KBM-7 (cell line): ENCODE measurements at places on chromosomes 6 and 20.

- DNase-seq, result no peak
Measured at GRCh38 chr20:37948956-37949355, 46.0 kb downstream of the VSTM2L start.

GRCh38 chr6:68642977-68643376 is 7.9 kb downstream of the ADGRB3 start:
- no peak for DNase-seq

GRCh38 chr6:119077643-119078375 is 655 bp downstream of the FAM184A start:
- DNase-seq, result peak; percentile 68

DNA sequence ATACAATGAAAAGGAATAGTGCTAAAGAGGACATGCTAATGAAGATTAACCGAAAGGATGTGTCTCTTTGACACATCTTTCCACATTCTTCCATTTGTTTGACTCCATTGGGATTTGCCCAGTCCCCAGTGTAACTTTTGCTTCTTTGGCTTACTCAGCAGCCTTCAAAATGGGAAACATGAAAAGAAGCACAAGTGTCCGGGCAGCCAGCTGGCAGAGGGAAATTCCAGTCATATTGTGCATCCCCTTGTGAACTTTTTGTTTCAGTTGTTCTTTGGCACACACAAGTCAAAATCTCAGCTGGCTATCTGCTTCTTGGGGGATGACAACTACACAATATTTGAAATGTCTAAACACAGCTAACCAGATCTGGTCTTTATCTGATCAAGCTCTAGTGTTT is 157.4 kb downstream of the OGFRL1 start:
- DNase-seq, result no peak

- no peak for DNase-seq
Measured at GRCh38 chr20:22908437-22908836, 126.7 kb upstream of the SSTR4 start.

DNA sequence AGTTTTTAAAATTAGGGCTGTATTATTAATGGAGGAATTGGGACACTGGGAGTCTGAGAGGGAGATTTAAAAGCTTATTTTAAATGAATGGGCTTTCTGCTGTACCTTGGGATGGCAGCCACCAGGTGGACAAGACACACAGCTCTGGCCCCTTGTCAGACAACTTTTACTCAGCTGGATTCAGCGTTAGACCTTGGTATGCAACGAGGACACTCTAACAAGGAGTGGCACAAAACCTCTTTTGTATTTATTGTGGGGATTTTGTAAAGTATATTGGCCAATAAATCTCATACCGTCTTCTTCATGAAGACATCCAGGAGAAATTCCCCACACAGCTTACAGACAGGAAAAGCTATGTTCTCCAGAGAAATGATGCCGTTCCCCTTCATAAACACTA is 105.7 kb downstream of the LCA5 start:
- no peak for DNase-seq

DNA sequence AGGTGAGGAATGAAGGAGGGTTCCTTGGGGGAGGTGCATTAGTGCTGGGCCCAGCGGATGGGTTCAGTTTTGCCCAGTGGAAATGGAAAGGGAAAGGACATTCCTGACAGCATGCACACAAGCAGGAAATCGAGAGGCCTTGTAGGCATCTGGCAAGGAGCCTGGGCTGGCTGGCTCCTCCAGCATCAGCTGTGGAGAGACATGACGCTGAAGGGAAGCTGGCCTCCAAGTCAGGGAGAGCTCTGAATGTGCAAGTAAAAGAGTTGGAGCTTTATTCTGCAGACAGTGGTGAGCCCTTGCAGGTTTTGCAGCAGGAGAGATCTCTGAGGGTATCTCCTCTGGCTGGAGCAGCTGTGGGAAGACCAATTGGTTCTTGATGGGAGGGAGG is 154.3 kb downstream of the MRPL14 start:
- no peak for DNase-seq

- DNase-seq, result peak; percentile 51
Measured at GRCh38 chr6:37244430-37245310, 12.9 kb upstream of the TBC1D22B start.

DNA sequence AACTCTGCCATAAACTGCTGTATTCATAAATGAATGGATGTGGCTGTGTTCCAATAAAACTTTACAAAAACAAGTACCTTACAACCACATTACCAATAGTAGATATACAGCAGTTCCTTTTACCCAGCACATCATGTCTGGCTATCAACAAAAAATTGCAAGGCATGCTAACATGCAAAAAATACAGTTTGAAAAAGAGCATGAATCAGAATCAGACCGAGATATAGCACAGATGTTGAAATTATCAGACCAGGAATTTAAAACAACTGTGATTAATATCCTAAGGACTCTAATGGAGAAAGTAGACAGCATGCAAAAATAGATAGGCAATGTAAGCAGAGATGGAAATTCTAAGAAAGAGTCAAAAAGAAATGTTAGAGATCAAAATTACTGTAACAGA is 8.4 kb upstream of the NUS1 start:
- DNase-seq, result no peak

DNA sequence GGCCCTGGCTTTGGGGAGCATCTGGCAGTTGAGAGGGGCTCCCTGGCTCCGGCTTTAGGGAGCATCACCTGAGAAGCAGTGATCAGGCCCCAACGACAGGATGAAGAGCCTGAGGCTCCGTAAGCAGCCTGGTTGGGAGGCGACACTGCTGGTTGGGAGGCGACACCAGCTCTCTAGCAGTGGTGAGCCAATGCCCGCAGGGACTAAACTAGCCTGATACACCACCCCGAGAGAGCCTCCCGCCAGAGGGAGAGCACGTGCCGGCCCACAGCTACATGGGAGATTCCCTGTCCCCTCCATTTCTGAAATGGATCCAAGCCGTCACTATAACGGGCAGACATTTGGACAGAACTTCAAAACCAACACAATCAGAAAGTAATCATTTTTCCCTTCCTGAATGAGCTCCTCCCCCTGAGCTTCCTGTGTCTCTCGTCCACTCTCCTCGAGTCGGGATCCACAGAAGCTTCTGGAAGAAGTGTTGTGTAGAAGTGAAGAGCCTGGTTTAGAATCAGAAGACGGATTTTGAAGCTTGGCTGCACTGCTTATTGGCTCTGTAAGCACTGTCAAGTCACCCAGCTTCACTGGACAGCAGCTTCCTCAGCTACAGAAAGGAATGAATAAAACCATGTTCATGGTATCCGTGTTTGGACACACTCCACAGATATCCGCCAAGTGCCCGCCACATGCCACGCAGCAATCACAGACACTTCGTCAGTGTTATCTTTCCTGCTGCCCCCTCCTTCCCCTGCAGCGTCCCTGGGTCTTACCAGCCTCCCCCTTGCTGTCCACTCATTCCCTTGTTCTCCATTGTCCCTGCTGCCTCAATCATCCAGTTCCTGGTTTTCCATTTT is 199.6 kb downstream of the TTLL2 start:
- DNase-seq, result no peak

DNA sequence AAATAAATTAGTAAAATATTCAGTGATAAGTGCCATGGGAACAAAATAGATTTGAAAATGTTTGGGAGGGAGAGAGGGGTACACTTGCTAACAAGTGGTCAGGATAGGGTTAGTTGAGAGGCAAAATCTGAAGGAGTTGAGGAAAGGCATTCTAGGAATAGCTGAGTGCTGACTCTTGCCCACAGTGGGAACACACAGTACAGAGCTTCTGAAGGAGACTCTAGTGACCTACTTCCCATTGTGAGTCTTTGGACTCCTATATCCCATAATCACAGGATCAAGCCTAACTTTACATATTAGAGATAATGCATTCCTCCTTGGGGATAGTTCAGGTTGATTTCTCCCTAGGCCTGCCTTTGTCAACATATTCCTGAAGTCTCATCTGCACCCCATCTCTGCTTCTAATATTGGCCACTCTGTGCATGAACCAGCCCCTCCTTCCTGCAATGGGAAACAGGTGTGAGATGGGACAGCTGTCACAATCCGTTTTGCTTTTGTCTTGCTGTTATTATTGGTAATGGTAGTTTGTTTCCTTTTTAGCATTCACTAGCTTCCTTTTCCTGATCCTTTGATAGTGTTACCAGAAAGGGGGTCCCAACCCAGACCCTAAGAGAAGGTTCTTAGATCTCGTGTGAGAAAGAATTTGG is 2.6 kb upstream of the TRIM38 start:
- no peak for DNase-seq

DNA sequence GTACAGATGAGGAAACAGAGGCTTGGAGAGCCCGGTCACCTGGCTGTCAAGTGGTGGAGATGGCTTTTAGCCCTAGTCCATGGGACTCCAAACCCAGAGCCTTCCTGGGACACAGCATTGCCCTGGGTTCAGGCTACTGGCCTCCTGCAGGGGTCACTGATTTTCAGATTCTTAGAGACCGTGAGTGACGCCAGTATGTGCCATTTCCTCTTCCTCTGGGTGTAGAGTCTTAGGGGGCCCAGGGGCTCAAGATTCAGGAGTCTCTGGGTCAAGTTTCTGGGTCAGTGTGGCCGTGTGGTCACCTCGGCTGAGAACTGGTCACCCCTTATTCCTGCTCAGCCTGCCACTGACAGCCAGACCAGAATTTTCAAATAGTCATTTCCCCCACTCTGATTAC is 574 bp downstream of the ARHGAP40 start:
- DNase-seq, result no peak

DNA sequence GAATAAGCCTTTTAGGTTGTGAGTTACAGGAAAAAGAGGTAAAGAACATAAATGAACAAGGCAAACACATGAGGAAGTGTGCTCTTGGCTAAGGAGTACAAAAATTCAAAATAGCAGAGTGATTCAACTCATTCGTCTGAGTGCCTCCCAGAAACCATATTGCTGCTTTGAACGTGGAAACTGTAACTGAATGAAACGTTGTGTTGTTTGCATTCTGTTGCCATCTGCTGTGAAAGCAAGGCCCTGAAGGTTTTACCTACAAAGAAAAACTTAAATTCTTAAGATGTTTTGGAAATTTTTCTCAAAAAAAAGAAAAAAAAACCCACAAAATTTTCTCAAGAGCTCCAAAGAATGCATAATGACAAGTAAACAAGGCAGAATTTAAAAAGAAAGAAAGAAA is 375.4 kb upstream of the HS3ST5 start:
- DNase-seq, result no peak

DNA sequence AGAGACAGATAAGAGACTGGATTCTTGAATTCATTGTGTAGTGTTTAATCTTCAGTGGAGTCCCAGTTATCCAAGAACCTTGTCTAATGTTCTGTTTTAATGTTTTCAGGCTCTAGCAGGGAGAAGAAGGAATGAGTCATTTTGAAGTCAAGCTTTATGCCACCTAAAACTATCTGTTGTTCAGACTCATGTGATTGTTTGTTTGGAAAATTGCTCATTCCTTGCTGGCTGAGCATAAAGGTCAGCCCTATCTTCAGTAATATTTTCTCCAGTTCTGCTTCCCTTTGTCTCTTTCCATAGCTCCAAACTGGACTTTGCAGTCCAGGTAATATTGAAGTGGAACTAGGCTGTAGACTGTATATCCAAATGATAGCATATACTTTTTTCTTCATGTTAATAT is 34.2 kb downstream of the CLVS2 start:
- DNase-seq, result no peak

GRCh38 chr6:6997263-6998193 is 110.2 kb upstream of the RREB1 start:
- DNase-seq, result no peak

DNA sequence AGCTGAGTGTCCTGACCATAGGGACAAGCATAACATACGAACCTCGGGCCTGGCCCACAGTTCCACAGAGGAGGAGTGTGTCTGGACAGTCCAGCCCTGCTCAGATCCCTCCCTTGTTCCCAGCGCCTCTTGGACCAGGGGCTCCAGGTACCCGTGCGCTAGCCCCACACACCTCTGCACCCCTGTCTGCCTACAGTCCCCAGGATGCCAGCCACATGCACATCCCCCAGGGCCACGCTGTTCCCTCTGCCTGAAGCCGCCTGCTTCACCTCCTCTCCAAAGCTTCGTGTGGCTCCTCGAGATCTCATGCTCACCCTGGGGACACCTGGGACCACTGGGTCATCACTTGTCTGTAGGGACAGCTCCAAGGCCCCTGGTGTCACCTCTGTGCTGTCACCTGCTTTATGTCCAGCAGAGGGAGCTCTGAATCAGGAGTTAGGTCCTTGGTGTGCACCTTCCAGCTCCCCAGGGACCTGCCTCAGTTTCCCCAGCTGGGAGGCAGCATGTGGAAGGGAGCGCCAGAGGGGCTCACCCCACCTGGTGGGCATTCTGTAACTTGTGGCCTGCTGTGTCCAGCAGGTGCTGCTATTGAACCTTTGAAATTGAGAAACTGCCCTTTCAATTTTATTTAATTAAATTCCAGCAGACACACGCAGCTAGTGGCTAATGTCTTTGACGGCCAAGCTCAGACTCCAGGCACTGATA is 7.3 kb upstream of the YTHDF1 start:
- peak; percentile 40 for DNase-seq

DNA sequence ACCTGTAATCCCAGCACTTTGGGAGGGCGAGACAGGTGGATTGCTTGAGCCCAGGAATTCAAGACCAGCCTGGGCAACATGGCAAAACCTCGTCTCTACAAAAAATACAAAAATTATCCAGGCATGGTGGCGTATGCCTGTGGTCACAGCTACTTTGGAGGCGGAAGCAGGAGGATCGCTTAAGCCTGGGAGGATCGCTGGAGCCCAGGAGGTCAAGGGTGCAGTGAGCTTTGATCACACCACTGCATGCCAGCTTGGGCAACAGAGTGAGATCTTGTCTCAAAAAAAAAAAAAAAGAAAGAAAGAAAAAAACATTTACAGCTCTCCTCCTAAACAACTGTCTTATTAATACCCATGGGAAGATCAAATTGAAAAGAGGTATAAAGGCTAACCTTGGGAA is 8.8 kb upstream of the MYMX start:
- DNase-seq, result no peak

- DNase-seq, result no peak
Measured at GRCh38 chr6:119952696-119953095, 603.1 kb upstream of the MAN1A1 start.

DNA sequence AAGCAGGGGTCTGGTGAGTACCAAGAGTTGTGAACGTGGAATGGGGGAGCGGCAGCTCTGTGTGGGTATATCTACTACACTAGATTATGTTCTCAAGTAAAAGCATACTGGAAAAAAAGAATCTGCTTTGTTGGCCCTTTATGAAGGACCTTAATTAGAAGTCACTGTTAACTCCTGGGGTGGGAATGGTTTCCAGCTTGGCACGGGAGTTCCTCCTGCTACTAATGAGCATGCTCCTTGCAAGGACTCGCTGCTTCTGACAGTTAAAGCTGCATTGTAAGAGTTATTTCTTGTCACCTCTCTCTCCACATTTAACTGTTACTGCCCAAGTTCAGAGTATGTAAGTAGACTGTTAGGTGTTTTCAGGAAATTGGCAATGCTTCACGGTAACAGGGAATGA is 292.7 kb downstream of the ZFAND3 start:
- no peak for DNase-seq

DNA sequence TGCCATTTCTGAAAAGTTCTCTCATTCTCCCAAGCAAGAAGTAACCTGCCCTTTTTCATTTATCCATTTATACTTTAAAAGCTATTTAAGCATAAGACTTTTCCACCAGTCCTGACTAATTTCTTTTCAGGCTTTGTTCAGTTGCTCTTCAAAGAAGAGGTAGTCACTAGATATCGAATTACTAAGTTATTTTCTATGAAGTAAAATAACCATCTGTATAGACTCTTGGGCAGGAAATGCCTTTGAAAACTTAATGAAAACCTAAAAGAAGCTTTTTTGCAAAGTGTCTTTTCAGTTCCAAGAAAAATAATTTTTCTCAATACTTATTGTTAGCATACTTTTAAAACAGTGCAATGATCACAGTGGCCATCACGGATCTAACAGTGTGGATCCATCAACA is 31.3 kb upstream of the LAMP5 start:
- DNase-seq, result no peak
